Glutamatergic neuron (in vitro differentiated cells): ENCODE measurements at places on chromosomes 12 and 14.
A peak's percentile ranks its signal among the peaks of the same experiment; 100 is the strongest.

- no peak for DNase-seq
Measured at GRCh38 chr14:39812532-39813320, 380.5 kb upstream of the FBXO33 start.

DNA sequence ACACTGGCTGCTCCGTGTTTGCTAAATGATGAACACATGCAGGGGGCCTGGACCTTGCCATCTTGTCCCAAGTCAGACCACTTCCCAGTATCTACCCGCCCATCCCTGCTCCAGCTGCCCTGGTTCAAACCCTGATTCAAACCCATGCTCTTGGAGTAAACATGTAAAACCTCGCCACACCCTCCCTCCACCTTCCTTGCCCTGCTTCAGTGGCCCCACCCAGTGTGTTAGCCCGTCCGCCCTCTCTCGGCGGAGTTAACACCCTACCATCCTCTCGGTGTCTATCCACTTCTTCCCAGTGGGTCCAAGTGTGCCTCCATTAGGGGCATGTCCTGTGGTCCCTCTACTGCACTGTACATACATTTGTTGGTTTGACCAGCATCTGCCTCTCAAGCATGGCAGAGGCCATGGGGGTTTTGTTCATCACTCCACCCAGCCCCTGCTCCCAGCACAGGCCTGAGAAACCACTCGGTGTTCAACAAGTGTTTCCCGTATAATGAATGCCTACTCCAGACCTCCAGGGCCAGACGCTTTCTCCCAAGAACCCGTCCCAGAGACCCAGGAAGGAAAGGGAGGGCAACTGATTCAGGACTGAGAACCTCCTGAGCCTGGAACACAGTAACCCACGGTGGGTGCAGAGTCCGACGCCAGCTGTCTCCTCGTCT lies 37.1 kb downstream of the P2RX4 start:
- DNase-seq = no peak

DNA sequence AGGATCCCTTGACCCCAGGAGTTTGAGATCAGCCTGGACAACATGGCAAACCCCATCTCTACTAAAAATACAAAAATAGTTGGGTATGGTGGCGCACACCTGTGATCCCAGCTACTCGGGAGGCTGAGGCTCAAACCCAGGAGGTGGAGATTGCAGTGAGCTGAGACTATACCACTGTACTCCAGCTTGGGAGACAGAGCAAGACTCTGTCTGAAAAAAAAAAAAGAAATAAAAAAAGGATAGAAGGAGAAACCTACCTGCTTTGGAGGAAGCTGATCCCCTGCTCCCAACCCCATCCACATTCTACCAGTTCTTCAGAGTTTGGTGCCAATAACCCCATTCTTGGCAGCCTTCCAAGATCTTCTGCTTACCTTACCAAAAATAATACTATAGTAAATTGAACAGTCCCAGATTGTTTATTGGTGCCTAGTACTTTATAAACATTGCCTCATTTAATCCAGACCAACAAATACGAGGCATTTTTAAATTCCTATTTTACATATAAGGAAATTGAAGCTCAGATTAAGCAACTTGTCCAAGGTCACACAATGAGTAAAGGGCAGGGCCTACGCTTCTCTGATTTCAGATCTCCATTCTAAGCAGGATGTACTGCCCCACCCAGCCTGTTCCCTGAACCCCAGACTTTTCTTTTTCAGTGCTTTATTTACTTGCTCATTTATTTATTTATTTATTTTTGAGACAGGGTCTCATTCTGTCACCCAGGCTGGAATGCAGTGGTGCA lies 33.2 kb upstream of the FAM222A start:
- DNase-seq = no peak

GRCh38 chr12:71708658-71709057 lies 22.8 kb downstream of the TMEM19 start:
- no peak for DNase-seq

DNA sequence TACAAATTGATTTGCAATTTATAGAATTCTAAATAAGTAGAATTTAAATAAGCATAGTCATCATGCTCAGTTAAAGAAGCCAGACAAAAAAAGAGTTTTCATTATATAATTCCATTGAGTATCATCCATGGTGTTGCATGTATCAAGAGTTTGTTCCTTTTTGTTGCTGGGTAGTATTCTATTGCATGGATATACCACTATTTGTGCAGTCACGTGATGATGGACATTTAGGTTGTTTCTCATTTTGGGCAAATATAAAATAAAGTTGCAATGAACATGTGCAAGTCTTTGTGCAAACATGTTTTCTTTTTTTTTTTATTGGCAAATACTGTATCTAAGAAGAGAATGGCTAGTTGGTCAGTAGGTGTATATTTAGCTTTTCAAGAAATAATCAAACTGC lies 186.2 kb upstream of the FRMD6 start:
- DNase-seq = no peak

GRCh38 chr12:120263748-120264085 lies 1.8 kb downstream of the PXN start:
- no peak for DNase-seq

GRCh38 chr12:20144341-20144740 lies 224.0 kb upstream of the PDE3A start:
- DNase-seq = no peak

DNA sequence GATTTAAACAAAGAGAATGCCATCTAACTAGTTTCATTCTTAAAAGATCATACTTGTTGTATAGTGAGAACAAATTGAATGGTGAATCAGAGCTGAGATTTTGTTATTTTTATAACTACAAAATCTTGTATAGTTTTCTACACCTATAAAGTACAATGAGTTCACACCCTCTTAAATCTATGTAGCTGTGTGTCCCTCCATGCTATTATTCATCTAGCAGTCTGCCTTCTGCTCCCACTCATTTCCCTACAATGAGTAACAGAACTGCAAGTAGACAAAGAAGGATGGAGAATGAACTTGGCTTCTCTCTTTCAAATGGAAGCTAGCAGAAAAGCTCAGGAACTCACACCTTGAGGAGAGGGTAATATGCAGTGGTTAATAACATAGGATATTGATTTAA lies 7.1 kb downstream of the IFNG-AS1 start:
- no peak for DNase-seq

- DNase-seq = peak; percentile 19
Measured at GRCh38 chr14:104319491-104320241, 181.3 kb downstream of the KIF26A start.

DNA sequence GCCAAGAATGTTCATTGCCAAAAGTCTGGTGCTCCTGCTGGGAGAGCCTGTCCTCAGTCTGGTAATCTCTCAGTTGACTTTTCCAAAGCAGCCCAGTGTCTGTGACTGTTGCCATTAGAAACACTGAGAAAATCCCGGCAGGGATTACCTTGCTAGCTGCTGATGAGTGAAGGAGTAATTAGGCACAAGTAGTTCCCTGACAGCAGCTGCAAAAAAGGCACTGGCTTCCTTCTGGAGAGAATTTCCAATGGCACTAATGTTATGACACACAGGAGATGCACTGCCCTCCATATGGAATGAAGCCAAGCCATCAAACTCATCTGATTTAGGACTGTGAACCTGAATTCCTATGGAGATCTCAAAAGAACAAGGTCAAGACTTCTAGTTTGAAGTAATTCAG lies 1321.2 kb upstream of the SEL1L start:
- DNase-seq = no peak

DNA sequence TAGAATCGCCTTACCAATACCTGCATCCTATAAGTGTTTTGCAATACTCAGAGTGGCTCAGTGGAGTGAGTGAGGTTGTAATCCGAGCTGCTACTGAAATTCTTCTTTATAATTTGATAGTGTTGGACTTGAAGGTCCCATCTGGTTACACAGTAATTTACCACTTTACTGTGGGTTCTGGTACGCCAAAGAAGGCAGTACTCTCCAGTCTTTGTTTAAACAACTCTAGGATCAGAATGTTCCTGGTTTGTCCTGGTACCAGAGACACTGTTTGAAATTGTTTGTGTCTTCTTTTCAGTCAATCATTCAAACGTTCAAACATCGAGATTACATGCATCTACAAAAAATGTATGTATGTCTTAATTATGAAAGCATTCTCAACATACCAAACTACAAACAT lies 51.3 kb upstream of the AMN1 start:
- DNase-seq = no peak

- no peak for DNase-seq
Measured at GRCh38 chr12:27176765-27177164, 67.3 kb upstream of the STK38L start.

DNA sequence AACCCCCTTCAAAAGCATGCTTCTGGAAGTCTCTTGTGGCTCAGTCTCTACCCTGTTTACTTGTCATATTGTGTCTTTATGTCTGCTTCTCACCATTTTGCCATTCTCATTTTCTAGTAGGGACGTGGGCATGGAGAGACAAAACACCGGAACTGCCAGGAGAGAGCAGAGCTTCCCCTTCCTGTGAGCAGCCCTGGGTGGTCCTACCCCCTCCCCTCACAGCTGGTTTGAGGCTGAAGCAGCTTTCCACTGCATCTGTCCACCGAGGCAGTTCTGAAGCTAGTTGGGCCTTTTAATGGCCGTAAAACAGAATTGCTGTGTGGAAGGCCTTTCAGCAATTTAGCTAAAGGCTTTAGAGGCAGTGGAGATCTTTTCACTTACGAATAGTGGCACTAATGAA lies 77.0 kb downstream of the PELI2 start:
- DNase-seq = peak; percentile 36

- DNase-seq = no peak
Measured at GRCh38 chr12:103652808-103653207, 65.7 kb downstream of the STAB2 start.

GRCh38 chr14:24504425-24504950 lies 3.6 kb downstream of the CMA1 start:
- no peak for DNase-seq

- DNase-seq = peak; percentile 56
Measured at GRCh38 chr14:58947814-58948445, 240.5 kb upstream of the DAAM1 start.

DNA sequence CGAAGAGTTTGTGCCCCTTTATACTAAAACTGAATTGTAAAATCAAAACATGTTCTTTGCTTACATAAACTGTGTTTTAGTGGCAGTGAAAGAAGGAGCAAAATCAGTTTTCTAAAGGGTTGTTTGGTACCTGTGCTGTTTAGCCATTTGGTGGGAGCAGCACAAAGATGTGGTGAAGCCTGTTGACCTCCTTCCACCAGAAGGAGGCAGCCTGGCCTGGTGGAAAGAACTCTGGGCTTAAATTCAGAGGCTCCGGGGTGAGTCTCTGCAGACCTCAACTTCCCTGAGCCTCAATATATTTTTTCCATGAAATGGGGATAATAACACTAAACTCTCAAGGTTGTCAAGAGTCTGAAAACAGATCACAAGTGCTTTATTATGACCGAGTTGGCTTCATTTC lies 502.5 kb downstream of the VRK1 start:
- DNase-seq = no peak

DNA sequence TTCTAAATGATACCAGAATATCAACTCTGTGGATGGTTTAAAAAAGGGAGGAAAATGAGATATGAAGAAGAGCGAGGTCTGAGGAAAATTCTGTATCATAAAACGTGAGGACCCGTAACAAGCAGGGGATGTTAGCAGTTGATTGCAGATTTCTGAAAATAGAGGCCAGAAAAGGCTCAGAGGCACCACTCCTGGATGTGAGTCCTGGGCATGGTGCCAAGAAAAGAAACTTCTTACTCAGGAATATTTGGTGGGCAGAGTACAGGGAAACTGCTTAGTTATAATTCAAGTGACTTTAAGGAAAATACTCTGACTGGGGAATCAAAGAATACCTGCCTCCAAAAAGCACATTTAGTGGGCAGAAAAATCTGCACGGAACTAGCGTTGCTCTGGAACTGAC lies 85.5 kb downstream of the PRICKLE1 start:
- DNase-seq = no peak

GRCh38 chr12:102862486-102862885 lies 54.6 kb downstream of the PAH start:
- no peak for DNase-seq

GRCh38 chr12:66061557-66062289 lies 68.8 kb downstream of the LLPH start:
- DNase-seq = no peak
